K562 (cell line): ENCODE measurements at places on chromosomes 1 and 21. TPM values are rescaled to one million over a fixed set of nuclear protein-coding genes. Genes with fewer than 3 reads are reported as not detected.
A peak's percentile ranks its signal among the peaks of the same experiment; 100 is the strongest.

DNA sequence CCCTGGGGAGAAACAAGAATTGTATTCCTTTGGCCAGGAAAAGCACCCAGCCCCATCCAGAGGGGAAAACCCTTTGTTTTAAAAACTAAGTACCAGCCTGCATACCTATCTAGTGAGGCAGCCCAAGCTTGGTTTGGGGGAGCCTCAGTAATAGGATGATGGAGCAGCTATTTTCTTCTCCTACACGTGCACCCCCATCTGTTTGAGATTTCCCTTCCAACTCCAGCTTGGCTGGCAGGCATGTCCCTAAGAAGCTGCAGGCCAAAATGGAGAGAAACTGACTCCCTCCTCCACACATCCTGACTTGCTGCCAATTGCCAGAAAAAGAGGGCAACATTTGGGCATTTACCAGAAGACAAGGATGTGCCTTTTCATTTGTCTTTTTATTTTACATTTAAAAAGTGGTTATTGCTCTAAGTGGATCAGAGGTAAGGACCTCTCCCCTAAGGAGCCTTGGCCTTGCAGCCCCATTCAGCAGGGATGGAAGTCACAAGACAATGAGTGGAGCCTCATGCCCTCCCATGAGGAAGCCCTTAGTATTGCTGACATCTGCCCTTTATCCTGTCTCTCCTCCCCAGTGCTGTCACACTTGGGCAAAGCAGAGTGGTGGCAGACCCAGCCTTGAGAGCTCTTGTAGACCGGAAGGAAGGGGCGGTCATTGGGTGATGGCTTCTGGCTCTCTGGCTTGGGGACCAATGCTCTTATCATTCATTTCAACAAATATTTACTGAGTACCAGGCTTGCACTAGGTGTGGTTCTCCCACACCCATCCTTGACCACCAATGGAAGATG is 8.6 kb downstream of the FNDC5 start:
- H3K4me1 ChIP-seq: peaks cover 3% of the 10 kb centered on the region; the same call in 1 of the 2 replicates
- DNase-seq: no peak
- no peak overlapping the region for H3K27ac ChIP-seq
- H3K4me3 ChIP-seq: no peak overlapping the region
- no peaks in the 10 kb centered on the region for H3K27me3 ChIP-seq

DNA sequence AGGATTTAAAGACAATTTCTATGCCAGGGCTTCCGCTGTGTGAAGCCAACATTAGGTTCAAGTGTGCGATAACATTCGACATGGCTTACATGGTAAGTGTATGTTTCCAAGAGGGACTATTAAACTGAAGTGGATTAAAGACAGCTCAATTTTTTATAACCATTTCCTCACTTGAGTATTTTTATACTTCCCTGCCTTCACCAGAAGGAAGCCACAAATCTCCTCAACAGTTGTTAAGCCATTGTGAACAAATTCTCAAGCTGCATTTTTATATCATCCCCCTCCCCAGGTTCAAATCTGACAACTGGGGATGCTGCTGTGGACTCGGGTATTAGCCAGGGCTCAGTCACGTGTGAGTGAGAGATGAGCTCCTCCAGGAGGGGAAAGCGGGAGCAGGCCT is 116.3 kb downstream of the RHOU start:
- no peak for DNase-seq
- H3K4me1 ChIP-seq: no peaks in the 10 kb centered on the region
- no peaks in the 10 kb centered on the region for H3K27me3 ChIP-seq
- no peaks in the 10 kb centered on the region for H3K36me3 ChIP-seq

DNA sequence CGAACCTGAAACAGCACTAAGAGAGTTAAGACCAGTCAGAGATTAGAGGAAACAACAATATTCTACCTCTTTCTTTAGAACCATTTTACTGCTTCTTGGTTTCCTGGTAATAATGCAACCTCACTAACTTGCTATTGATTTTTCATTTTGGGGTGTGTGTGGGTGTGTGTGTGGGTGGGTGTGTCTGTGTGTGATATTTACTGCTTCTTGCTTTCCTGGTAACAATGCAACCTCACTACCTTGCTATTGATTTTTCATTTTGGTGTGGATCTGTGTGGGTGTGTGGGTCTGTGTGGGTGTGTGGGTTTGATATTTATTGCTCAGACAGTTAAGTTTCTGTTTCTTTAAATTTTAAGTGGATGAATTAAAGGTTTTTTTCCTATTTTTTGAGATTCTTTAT is 208.8 kb downstream of the LRRC7 start:
- H3K36me3 ChIP-seq: no peaks in the 10 kb centered on the region
- H3K4me1 ChIP-seq: no peaks in the 10 kb centered on the region
- no peak for DNase-seq
- no peak overlapping the region for H3K4me3 ChIP-seq
- no peaks in the 10 kb centered on the region for H3K27me3 ChIP-seq

Gene TEKT2
- 0.60 and 0.78 TPM in 2 replicates for total RNA-seq

Gene KCNA3
- 0.09 TPM in 1 of 2 replicates, not detected in the other for total RNA-seq

DNA sequence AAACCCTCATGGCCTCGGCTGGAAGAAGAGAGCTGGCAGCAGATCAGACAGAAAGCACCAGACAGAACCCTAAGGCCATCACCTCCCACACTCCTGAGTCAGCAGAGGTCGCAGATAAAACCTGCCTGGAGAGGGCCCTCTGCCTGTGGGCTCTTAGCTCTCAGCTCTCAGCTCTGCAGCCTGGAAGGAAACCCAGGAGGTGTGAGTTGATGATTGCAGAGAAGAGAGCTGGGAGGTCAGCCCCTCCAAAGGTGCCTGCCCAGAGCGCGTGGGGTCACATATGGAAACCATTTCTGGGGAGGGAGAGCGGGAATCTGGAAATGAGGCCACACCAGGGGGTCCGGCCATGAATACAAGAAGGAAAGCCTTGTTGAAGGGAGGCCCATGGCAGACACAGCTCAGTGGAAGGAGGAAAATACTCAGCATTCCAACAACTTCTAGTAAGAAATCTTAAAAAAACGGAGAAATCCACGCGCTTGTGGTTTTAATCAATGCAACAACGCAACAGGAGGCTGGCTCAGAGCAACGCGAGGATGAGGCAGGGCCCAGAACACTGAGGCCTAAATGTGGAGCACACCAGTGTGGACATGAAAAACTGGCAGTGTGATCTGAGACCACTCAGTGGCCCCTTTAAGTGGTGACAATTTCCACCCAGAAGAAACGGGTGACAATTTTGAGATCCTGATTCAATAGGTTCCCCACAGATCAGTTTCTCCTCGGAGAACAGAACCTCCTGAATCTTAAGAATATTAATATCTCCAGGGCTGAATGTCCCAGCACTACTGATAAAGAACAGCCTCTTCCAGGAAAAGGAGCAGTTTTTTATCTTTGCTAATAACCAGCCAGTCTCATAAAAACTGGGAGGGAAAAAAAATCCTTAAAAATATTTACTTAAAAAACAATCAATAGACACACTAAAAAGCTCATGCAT is 45.7 kb downstream of the PSMG1 start:
- peaks cover 6% of the 10 kb centered on the region; the same call in 1 of the 2 replicates for H3K4me1 ChIP-seq
- DNase-seq: peak; percentile 71
- peaks cover 29% of the 10 kb centered on the region for H3K27me3 ChIP-seq
- no peak overlapping the region for H3K27ac ChIP-seq
- H3K4me3 ChIP-seq: no peak overlapping the region

Gene ADGRL2
- total RNA-seq: 0.13 and 0.40 TPM in 2 replicates

Gene IL19
- not detected in 2 replicates for total RNA-seq

- no peak overlapping the region for H3K27ac ChIP-seq
- DNase-seq: no peak
- no peaks in the 10 kb centered on the region for H3K4me1 ChIP-seq
- no peak overlapping the region for H3K4me3 ChIP-seq
- H3K36me3 ChIP-seq: no peaks in the 10 kb centered on the region
Measured at GRCh38 chr21:28640326-28640725, 352.4 kb downstream of the LTN1 start.

Gene AMY1C
- total RNA-seq: not detected in 2 replicates
